ENCODE measurements at places on chromosomes 11 and 22.

DNA sequence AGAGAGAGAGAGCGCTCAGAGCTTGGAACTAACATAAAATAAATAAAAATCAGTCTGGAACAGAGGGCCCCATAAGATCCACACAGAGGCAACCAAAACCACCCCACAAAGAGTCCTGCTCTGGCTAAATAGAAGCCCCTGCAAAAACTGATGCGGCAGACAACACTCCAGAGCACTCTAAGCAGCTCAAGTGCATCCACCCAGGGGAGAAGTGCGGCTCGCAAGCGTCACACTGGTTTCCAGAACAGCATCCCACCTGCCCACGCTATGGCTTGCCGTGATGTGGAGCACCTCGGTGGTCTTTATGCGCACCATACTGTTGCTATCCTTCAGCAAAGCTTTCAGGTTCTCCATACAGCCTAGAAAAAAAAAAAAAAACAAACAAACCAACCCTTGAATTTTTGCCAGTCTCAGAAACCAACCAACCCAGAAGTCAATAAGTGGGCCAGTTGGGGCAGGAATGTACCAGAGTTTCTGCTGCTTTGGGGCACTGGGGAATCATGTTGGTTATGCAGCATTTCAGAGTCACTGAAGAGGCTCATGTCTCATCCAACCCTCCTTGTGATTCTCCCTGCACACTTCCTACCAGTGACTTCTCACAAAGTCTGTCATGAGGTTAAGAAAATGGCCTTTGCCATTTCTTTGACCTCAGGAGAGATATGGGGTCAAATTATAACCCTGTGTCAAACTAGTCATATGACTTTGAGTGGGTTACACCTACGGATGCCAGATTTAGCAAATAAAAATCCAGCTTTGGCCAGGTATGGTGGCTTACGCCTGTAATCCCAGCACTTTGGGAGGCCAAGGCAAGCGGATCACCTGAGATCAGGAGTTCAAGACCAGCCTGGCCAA, 3.0 kb downstream of the RSPH14 start:
- no peak for DNase-seq

DNA sequence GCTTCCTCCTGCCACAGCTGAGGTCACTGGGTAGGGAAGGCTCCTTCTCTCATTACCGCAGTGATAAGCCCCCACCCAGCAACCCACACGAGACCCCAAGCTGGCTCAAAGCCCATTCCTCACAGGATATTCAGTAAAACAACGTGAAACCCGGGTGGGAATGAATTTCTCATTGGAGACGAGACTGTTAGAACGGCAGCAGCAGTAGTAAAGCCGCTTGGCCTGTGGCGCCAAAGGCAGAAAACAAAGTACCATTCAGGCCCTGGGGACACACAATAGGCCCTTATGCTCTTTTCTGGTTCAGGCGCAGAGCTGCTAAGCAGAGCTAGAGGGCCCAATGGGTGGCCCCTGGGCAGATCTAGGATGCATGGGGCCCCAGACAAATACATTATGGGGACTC, 45.3 kb downstream of the PC start:
- DNase-seq = no peak

DNA sequence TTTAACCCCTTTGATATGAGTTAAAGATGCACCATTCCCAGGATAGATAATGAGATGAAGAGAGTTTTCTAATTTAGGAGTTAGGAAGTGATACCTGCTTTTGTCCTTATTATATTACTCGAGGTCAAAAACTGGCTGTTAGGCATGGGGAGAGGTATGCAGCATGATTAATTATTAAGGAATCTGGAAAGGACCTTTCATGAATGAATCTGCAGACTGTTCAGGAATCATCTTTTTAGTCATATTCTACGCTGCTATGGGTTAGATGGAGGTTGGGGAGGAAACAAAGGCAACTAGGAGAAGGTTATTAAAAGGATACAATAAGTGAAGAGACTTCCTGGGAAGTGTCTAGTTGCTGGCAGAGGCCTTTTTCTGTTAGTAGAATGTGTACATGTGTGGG, 492.4 kb upstream of the CCDC90B start:
- no peak for DNase-seq

GRCh38 chr11:27699242-27699925, 871 bp downstream of the BDNF start:
- no peak for DNase-seq

- no peak for DNase-seq
These were observed 5.9 kb upstream of the TBX1 start for GRCh38 chr22:19754701-19755144.

DNA sequence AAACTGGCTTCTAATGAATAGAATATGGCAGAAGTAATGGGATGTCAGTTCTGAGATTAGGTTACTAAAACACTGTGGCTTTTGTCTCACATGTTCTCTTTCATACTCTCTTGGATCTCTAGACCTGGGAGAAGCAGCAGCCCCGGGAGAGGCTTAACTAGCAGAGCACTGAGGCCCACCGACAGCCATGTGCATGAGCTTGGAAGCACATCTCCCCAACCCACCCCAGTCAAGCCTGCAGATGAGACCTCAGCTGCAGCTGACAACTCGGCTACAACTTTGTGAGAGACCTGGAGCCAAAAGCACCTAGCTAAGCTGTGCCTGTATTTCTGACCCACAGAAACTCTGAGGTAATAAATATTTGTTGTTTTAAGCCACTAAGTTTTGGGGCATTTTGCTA, 100.8 kb downstream of the TRIM29 start:
- no peak for DNase-seq

GRCh38 chr11:2860636-2861035, 24.9 kb downstream of the CDKN1C start:
- DNase-seq = no peak

GRCh38 chr11:36146437-36146836, 142.8 kb downstream of the COMMD9 start:
- no peak for DNase-seq

GRCh38 chr11:18785411-18785810, 6.2 kb downstream of the PTPN5 start:
- no peak for DNase-seq

- DNase-seq = no peak
These were observed 243.7 kb upstream of the TBCEL start for GRCh38 chr11:120780239-120780638.

- no peak for DNase-seq
These were observed 125.0 kb upstream of the NCAM1 start for GRCh38 chr11:112836256-112836602.

DNA sequence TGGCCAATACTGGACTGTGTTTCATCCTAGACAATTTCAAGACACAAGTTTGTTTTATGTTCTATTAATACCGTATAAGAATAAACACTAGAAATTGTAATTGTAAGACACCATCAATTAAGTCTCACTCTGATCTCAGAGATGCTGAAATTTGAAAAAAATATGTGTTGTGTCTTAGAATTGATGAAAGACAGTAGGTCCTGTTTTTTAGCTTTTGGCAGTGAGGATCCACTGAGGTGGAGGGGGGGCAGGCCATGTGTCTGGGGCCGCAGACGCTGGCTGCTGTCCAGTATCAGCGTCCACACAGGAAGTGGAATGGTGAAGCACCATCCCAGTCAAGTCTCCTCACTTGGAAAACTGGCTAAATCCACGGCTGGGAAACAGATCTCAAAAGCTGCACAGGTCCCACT, 22.5 kb upstream of the ALG8 start:
- no peak for DNase-seq

DNA sequence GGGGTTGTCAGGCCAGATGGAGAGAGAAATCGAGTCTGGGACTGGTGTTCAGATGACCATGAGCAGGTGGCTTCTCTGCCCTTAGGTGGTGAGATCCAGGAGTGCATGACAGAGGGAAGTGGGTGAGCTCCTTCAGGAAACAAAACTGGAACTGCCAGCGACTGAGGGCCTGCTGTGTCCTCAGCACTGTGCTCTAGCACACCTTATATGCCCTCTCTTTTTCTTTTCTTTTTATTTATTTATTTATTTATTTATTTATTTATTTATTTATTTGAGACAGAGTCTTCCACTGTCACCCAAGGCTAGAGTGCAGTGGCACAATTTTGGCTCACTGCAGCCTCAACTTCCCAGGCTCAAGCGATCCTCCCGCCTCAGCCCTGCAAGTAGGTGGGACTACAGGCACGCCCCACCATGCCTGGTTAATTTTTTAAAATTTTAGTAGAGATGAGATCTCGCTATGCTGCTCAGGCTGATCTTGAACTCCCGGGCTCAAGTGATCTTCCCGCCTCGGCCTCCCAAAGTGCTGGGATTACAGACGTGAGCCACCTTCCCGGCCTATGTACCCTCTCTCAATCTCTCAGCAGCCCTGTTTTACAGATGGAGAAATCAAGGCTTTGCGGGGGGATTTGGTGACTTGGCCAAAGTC, 14.8 kb upstream of the RASD2 start:
- no peak for DNase-seq

GRCh38 chr22:36823186-36823839, 6.5 kb upstream of the PVALB start:
- DNase-seq = no peak

DNA sequence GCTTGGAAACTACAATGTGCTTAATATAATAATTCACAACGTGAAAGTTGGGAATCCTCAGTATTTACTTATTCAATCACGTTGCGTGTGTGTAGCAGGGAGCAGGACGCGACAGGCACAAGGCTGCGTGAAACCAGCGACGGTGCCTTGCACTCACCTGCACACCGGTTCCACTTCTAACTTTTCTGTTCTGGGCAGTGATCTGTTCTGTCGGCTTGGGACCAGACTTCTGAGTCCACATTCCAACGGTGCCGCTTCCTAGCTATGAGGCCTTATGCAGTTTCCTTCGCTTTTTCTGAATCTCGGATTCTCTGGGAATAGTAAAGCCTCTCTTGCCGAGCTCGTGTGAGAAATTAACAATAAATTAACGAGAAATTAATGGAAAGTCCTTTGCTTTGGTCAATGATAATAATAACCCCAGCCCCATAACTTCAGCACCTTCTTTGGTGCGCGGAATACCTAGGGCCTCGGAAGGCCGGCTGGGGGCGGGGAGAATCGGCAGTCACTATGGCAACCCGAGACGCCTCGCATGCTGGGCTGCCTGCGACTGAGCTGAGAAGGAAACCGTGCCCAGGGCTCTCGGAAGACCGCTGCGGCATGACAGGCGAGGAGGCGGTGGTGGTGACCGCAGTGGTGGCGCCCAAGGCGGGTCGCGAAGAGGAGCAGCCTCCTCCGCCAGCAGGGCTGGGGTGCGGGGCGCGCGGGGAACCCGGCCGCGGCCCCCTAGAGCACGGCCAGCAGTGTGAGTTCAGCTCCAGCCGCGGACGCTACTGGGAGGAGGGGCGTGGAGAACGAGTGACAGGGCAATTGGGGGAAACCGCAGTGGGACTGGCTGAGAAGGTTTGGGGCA, at the start of gene C11orf97:
Gene C11orf97, plus strand, starts transcription at position 530 of the 850 bp plus-strand sequence. Its CDS starts 68 bp downstream, at position 598.
- no peak for DNase-seq

DNA sequence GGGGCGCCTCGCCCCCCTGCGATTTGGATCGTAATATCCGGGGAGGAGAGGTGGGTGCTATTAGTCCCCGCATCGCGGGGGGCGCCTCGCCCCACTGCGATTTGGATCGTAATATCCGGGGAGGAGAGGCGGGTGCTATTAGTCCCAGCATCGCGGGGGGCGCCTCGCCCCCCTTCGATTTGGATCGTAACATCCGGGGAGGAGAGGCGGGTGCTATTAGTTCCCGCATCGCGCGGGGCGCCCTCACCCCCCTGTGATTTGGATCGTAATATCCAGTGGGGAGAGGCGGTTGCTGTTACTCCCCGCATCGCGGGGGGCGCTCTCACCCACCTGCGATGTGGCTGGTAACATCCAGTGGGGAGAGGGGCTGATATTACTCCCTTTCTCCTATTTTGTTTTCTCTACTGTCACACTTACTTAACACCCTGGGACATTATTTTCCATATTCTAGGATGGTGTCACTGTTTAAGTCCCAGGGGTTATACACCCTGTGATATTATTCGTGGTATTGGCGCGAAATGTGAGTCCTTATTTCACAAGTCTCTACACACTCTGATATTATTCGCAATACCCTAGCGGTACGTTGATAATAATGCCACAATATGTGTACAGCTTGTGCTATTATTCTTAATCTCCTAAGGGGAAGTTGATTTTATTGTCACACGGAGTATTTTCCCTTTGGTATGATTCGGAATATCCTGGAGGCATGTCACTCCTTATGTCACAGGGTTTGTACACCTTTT, 57.8 kb upstream of the ALDH3B2 start:
- peak; percentile 90 for DNase-seq

DNA sequence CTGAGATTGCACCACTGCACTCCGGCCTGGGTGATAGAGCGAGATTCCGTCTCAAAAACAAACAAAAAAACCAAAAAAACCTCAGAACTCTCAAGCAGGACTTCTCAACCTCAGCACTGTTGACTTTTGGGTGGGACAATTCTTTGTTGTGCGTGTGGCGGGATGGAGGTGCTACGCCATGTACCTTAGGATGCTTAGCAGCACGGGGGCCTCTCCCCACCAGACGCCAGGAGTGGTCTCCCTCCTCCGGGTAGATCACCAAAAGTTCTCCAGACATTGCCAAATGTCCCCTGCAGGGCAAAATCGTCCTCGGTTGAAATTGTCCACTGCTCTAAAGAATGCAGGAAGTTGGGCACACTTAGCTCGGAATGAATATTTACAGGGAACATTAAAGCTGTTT, 26.9 kb upstream of the ATXN10 start:
- no peak for DNase-seq

DNA sequence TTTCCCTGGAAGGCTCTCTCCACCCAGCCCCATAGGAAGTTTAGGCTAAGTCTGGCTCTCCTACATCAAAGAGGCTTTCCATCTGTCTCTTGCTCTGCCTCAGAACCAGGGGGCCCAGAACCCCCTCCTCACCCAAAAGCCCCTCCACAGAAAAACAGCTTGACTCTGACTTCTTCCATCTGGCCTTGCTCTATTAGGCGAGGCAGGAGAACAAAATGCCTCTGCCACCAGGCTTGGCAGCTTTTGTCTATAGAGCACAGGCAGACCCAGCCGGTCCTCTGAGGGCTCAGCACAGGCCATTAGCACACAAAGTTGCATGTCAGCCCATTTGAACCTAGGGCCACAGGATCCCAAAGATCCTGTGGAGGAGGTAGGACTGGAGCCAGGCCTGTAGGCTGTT, 75.7 kb upstream of the SUSD2 start:
- no peak for DNase-seq

- no peak for DNase-seq
These were observed 64.0 kb downstream of the SLC22A12 start for GRCh38 chr11:64654958-64655541.

DNA sequence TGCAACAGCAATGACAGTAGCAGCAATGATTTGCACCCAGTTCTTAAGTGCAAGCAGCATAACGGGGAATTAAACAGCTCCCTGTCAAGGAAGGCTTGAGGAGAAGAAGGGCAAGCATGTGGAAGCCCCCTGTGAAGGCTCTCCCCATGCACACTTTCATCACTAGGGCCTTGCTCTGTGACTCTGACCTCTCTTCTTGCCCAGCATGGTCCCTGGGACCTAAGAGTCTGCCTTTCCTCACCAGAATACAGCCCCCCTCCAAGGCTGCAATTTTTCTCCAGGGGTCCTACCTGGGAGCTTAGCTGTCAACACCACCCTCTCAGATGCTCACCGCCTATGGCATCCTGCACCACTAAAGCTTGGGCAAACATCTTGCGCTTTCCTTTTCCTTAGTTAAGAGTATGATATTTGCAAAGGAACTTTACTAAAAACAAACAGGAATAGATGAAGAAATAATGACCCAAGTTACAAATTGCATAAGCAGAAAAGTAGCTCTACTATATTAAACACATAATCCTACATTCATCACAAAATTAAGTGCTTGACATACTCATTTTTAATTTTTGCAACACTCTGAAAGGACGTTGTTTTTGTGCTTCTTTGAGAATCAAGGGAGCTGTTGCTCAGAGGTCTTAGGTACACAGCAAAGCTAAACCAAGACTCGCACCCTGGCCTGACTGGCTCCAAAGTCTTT, 187.6 kb downstream of the ADAMTS15 start:
- no peak for DNase-seq

GRCh38 chr11:126525216-126525615, 169.7 kb downstream of the ST3GAL4 start:
- DNase-seq = no peak
